ENCODE measurements at places on chromosomes 2 and 18.

GRCh38 chr18:55124078-55124763, 165.0 kb upstream of the CCDC68 start:
- H3K36me3 ChIP-seq, result no peaks in the 10 kb centered on the region
- no peaks in the 10 kb centered on the region for H3K27me3 ChIP-seq
- H3K4me1 ChIP-seq, result no peaks in the 10 kb centered on the region

DNA sequence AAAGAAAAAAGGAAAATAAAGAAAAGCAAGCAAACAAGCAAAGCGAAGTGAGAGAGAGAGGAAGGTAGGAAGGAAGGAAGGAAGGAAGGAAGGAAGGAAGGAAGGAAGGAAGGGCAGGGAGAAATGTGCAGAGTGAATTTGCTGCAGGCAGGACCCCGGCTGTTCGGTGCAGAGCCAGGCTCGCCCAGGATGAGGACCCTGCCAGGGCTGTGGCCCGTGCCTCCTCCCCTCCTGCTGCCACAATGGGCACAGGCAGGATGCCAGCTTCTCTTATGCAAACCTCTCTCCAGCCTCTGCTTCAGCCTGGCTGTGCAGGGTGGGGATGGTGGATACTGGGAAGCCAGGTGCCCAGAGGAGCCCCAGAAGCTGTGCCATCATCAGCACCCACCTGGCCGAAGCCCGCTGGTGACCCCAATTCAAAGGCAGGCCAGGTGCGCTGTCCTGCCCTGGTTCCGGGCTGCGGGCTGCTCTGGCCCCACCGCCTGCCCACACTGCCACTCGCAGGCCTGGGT, 3.2 kb downstream of the GPR17 start:
- H3K27me3 ChIP-seq, result no peaks in the 10 kb centered on the region
- H3K4me3 ChIP-seq, result no peak overlapping the region
- peak overlapping the region; percentile 75 for H3K27ac ChIP-seq
- peaks cover 16% of the 10 kb centered on the region for H3K36me3 ChIP-seq
- DNase-seq, result no peak

GRCh38 chr2:106073678-106074406, 120.3 kb downstream of the UXS1 start:
- no peak for DNase-seq
- no peaks in the 10 kb centered on the region for H3K4me1 ChIP-seq
- H3K4me3 ChIP-seq, result no peak overlapping the region
- H3K36me3 ChIP-seq, result no peaks in the 10 kb centered on the region

DNA sequence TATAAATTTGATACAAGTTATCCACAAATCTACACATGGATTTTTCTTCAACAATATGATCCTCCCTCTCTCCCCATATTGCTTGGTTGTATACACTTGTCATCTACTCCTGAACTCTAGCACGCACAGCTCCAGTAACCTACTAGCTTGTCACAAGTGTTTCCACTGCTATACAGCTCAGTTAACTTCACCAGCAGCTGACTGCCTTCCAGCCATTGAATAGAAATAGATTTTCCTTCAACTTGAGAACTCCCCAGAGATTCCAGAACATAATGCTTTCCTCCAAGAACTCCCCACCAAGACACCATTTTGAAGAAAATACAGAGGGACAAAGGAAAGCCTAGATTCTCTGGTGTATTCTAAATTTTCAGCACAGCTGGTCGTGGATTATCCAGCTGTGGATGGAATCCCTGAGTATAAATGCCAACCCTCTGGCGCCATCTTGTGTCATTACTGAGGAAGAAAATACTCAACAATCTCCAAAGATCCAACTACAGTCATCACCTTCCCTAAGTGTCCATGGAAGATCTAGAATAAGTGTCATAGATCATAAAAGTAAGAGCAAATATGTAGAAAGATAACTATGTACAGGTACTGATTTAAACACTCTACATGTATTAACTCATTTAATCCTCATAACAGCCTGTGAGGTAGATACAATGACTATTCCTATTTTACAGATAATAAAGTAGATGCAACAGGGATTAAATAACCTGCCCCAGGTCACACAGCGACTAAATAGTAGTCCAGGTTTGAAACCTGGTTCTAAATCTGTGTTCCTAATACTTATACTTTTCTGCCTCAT, 156.7 kb downstream of the ARHGAP28 start:
- H3K4me3 ChIP-seq, result no peak overlapping the region
- no peak overlapping the region for H3K27ac ChIP-seq
- no peaks in the 10 kb centered on the region for H3K27me3 ChIP-seq
- H3K4me1 ChIP-seq, result no peaks in the 10 kb centered on the region
- no peaks in the 10 kb centered on the region for H3K36me3 ChIP-seq

GRCh38 chr2:42138163-42139015, 30.8 kb upstream of the EML4 start:
- peaks cover 25% of the 10 kb centered on the region for H3K4me1 ChIP-seq
- H3K4me3 ChIP-seq, result no peak overlapping the region
- no peak overlapping the region for H3K27ac ChIP-seq
- H3K36me3 ChIP-seq, result no peaks in the 10 kb centered on the region

- peaks cover 36% of the 10 kb centered on the region for H3K4me1 ChIP-seq
- DNase-seq, result no peak
- H3K27me3 ChIP-seq, result no peaks in the 10 kb centered on the region
- H3K27ac ChIP-seq, result no peak overlapping the region
- H3K36me3 ChIP-seq, result peaks cover 4% of the 10 kb centered on the region
Measured at GRCh38 chr2:233476651-233477547, 89.7 kb downstream of the USP40 start.

All from thoracic aorta (tissue), 2 donors.